ENCODE measurements at places on chromosomes 4 and X.

DNA sequence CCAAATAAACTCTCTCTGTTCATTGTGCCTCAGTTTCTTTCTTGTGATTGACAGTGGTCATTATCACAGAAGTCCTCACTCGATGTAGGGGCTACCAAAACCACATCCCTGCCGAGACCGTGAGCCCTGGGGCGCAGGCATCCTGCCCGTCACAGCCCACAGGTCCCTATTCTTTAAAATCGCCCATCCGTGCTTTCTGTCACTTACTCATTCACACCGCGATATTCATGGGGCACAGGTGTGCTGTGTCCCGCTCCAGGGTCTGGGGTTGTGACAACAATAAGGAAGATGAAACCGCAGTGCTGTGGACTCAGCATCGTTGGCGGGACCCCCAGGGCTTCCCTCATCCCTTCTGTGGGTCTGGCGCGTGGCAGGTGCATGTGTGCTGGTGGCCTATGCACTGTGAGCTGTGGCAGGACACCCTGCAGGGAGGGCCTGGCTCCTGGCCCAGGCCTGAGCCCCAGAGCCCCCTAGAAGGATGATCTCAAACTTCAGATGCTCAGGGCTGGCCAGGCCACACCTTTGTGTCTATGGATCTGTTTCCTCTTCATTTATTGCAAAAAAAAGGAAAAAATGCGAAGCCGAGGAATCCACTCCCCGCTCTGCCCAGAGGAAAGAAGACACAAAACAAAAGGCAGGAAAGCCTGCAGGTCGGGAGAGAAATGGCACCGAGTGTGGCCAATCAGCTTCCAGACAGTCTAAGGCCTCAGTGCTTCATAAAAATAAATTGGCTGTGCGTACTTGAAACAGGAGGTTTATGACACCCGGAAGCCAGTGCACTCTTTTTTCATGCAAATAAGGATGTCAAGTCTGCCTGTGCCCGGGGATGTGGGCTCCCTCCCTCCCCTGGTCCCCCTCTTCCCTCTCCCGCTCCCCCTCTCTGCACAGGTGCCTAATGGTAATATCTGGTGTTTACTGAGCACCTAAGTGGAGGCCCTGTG, 109.5 kb upstream of the ADRA2C start:
- DNase-seq = no peak

GRCh38 chr4:102687373-102687981, 73.3 kb downstream of the MANBA start:
- no peak for DNase-seq

DNA sequence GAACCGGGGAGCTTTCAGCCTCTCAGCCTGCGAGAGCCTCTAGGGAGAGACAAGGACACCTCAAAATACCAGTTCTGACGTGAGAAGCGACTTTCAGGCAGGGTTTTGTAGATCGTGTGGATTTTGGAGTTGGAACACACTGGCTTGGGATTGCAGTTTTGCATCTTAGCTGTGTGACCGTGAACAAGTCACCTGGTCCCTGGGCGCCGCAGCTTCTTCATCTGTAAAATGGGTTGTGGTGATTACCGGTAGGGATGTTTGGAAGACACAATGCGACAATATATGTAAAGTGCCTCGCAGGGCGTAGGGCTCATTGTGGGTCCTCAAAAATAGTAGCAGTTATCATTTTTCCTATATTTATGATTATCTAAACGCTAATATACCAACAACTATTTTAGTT, 43.7 kb upstream of the STOX2 start:
- DNase-seq = no peak

DNA sequence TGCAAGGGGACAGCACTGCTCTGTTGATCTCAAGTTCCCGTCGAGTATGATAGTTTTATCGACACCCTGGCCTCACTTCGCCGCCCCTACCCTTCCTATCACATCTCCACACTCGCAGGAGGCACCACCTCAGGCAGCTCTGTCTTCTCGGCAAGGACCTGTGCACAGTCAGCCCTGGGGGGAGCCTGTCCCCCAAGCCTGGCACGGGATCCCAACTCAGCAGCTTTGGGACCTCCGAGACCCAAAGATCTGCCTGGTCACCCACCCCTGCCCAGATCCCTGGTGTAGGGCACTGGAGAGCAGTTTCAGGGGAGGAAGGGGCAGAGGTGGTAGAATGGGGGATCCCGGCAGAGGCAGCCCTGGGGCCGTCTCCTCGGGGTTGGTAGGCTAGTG, 18.0 kb upstream of the UBA1 start:
- no peak for DNase-seq

- DNase-seq = no peak
These were observed 45.7 kb downstream of the ELF2 start for GRCh38 chr4:139131209-139131870.

GRCh38 chr4:19194672-19195071, 1057.0 kb upstream of the SLIT2 start:
- no peak for DNase-seq

All from stimulated activated CD4-positive, alpha-beta T cell treated with anti-CD3 and anti-CD28 coated beads, Interleukin-4, amount 100 ng/mL, for 24 hours (primary cell).